ENCODE measurements at places on chromosomes 7 and 10.

GRCh38 chr10:125027871-125028869, 86.2 kb downstream of the ZRANB1 start:
- DNase-seq, result no peak

DNA sequence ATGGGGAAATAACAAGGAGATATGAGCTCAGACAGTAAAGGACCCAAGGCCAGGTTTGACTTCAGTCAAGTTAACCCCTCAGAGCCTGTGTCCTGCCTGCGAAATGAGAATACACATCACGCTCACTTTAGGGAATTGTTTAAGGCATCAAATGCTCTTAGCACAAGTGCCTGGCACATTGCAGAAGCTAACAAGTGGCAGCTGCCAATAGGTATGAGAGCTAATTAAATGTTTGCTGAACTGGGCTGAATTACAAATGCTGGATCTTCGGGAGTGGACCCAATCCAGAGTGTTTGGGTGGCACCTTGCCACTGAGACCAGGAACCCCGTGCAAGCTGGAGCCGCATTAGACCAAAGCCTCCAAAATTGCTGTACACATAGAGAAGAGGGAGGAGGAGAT, 136.8 kb downstream of the C10orf90 start:
- no peak for DNase-seq

- no peak for DNase-seq
Measured at GRCh38 chr7:157654350-157654749, 317.5 kb downstream of the DNAJB6 start.

GRCh38 chr7:81280531-81280930, 361.7 kb upstream of the SEMA3C start:
- no peak for DNase-seq

DNA sequence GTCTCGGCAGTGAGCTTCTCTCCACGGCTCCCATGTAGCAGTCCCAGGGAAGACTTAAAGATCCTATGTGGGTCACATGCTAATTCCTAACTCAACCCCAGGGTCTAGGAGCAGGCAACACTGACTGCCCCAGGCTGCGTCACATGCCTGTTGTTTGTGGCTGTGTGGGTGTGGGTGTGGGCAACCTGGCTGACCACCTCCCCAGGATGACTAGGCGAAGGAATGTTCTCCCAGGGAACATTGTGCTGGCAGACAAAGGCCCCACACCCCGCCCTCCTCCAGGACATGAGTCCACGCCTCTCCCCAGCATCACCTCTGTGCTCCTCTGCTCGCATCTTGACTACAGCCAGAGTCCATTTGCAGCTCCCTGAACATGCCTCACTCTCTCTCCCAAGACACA, 30.3 kb downstream of the SLC29A3 start:
- no peak for DNase-seq

DNA sequence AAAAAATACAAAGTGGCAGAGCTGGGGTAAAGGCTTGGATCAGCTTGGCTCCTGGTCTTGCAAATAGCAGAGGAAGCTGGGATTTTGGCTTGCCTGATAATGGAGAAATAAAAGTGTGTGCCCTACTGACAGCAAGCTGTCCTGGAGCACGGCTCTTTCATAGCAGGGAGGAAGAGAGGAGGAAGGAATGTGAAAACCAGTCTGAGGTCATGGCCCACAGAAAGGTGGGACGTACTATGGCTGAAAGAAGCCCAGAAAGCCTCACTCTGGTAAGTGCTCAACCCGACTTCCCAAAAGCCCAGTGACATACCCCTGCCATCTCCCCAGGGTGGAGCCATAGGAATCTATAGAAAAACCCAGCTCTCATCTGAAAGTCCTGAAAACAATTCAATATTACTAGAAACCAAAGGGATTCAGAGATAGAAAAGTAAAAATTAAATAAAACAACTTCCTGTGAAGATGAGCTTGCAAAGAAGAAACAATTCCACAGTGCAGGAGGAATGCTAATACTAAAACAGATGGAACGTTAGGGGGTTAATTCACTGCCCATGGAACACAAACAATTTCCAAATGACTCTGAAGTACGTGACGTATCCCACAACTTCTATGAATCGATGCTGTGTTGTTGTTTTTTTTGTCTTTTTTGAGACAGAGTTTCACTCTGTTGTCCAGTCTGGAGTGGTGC, 246.7 kb upstream of the PTN start:
- no peak for DNase-seq

DNA sequence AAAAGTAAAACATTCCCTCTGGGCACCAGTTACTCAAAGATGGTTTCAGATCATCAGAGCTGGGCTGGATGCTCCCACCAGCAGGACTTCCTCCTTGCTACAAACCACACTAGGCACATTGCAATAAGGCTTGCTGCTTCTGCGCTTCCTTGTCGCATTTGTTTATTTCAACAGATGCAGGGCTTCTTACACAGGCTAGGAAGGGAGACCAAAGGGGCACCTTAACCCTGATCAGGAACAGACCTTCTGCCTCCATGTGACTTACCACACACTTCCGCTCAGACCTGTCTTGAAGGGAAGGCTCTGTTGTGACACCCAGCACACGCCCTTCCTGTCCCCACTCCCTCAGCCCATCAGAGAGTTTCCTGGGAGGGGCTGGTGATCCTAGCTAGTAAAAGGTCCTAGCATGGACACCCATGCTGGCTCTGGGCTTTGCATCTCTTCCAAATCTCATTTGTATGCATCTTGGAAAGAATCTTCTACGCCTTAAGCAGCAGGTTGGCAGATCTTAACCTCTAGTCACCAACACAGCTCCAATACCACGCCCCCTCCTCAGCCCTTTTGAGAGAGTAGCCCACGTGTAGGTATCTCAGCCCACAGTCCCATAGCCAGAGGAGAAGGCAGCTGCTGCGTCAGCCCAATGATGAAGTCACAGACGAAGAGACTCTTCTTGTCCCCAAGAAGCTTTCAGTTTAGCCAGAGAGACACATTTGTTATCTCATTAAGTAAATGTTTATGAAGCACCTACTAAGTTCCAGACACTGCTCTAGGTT, 47.1 kb upstream of the SVIL start:
- DNase-seq, result peak; percentile 47

- no peak for DNase-seq
Measured at GRCh38 chr7:36658335-36659171, 65.7 kb downstream of the AOAH start.

GRCh38 chr10:16987976-16988610, 141.5 kb downstream of the CUBN start:
- no peak for DNase-seq

- no peak for DNase-seq
Measured at GRCh38 chr10:21175797-21176196, 278.7 kb upstream of the NEBL start.

DNA sequence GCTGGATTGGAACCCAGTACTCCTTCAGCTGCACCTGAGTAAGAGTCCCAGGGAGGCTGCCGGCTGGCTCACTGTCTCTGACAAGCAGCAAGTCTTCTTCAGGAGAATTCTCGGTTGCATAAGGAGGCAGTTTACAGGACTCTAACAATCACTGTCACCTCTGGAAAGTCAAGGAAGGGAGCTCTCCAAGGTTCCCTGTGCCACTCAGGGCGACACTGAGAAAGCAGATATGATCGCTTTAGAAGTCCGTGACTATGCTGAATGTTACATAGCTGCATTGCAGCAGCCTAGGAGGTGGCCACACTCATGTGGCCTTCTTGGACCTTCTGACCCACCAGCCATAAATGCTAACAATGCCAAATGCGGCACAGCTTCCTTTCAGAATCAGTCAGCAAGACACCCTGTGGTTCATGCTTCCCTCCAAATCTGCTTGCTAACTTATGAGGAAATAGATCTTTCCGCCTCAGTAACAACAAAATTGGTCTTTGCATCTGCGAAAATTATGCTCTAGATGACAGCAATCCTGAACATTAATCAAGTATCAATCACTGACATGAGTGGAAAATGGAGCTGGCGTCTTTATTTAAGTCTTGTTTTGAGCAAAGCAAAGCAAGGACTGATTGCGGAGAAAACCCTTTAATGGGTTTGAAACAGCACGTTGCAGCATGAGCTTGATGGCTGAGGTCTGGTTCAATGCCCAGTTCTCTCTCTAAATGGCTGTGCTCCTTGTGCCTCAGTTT, 132.9 kb downstream of the ATXN7L1 start:
- DNase-seq, result no peak

DNA sequence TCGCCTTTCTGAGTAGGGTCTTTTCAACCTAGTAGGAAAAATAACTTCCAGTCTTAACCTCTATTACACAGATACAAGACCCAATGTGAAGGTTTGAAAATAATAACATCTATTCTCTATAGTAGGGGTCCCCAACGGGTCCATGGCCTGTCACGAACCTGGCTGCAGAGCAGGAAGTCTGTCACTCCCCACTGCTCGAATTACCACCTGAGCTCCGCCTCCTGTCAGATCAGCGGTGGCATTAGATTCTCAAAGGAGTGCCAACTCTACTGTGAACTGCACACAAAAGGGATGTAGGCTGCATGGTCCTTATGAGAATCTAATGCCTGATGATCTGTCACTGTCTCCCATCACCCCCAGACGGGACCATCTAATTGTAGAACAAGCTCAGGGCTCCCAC, 7.4 kb downstream of the YWHAG start:
- DNase-seq, result no peak

- DNase-seq, result no peak
Measured at GRCh38 chr10:103512166-103512565, 18.7 kb downstream of the NEURL1 start.

- DNase-seq, result no peak
Measured at GRCh38 chr10:26689399-26689798, 8.1 kb upstream of the PDSS1 start.

GRCh38 chr10:53664282-53665019, 891.9 kb upstream of the MBL2 start:
- DNase-seq, result no peak

- no peak for DNase-seq
Measured at GRCh38 chr7:54080971-54081370, 461.2 kb upstream of the VSTM2A start.

DNA sequence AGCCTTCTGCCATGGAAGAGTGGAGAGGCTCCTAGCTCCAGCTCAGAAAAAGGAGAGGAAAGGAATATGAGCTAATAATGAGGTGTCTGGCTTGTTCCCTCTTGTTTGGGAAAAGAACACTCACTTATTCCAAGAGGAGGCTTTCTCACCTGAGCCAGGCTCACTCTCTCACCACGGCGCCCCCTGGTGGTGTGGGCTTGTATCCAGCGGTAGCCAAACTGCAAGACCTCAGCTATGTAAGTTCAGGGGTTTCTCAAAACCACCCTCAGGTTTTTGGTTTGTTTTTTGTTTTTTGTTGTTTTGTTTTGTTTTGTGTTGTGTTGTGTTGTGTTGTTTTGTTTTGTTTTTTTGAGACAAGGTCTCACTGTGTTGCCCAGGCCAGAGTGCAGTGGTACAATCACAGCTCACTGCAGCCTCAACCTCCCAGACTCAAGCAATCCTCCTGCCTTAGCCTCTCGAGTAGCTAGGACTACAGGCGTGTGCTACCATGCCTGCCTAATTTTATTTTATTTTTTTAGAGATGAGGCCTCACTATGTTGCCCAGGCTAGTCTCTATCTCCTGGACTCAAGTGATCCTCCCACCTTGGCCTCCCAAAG, 124.0 kb downstream of the TMEM130 start:
- DNase-seq, result peak; percentile 68

DNA sequence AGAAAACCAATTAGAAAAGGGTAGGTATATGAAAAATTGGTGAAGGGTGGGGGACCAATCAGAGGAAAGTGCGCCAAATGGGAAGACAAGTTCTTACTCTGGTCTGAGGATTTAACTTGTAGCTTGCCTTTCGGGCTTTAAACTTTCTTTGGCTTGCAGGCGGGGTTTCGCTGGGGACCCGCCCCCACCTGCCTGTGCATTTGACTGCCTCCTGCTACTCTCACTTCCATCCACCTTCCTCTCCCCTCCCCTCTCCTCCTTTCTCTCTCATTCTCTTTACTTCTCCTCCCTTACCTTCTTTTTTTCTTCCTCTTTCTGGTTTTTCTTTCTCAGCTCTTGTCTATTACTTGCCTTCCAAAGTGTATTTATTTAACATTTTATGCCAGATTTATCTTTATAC, 278.8 kb downstream of the DNAJB9 start:
- no peak for DNase-seq

- no peak for DNase-seq
Measured at GRCh38 chr10:75475460-75476182, 44.2 kb downstream of the LRMDA start.

DNA sequence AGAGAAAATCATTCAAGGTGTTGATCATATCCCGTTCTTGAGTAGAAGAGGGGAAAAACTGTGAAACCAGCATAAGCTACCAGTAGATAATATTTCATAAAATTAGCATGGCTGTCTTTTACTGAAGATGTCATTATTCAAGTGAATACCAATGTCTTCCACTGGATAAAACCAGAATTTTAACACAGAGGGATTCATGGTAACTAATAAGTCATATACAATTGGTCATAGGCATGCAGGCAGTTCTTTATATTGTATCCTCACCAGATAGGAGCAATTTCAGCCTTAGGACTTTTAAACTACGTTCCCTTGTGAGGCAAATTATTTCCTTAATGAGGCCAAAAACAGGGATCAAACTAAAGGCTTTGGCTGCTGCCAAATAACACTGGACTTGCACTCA, 202.3 kb upstream of the PITRM1 start:
- no peak for DNase-seq

- no peak for DNase-seq
Measured at GRCh38 chr10:111344804-111345203, 268.0 kb downstream of the ADRA2A start.
